ENCODE measurements at places on chromosomes 3 and 15.

DNA sequence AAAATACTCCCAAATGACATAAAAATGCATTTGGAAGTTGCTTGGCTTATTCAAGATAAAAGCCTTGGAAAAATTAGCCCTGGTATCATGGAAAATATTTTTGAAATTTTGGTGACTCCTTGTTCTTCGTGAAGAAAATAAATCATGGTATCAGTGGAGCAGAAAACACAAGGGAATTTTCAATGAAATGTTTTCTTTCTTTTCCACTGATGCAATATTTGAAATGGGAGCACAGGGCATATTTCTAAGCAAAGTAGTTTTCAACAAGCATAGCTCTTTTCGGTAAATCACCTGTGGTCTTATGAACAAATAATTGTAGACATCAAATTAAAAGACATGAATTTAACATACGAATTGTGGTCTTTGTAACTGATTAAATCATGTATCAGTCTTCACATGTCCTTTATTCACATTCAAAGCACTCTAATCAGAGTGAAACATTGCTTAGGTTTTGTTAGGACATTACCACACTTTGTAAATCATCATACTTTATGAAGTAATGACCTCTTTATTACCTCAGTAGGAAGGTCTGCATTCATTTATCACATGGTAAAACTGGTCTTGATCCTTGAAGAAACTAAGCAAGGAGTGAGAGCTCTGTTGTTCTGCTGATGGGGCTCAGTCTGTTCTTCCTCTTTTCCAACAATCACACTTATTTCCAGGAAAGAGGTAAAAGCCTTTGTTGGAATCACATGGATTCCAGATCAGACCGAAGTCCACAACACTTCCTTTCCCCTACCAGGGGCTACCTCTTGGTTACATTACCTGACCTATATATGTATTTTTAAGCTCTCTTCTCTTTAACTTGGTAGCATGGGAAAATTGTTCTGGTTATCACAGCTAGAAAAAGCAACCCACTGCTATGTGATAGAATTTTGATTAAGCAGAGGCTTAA lies 413.5 kb upstream of the THBS1 start:
- no peak for DNase-seq

- no peak for DNase-seq
Observed at GRCh38 chr3:158789592-158789991, 12.3 kb upstream of the MFSD1 start.

DNA sequence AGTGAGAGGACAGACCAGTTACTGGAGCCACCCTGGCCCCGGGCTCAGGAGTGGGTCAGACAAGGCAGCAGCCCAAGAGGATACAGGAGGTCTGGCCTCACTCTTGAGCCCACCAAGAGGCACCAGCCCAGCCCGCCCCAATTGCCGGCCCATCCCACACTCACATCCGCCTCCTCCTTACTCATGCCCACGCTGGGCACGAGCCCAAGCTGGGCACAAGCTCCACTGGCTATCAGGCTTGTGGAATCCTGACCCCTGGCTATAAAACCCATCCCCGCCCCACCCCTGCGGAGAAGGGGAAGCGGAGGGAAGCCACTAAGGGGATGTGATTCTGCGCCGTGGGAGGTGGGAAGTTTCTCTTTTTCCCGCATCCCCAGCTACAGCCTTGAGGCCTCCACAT lies 25.9 kb downstream of the ADCY5 start:
- DNase-seq: no peak

DNA sequence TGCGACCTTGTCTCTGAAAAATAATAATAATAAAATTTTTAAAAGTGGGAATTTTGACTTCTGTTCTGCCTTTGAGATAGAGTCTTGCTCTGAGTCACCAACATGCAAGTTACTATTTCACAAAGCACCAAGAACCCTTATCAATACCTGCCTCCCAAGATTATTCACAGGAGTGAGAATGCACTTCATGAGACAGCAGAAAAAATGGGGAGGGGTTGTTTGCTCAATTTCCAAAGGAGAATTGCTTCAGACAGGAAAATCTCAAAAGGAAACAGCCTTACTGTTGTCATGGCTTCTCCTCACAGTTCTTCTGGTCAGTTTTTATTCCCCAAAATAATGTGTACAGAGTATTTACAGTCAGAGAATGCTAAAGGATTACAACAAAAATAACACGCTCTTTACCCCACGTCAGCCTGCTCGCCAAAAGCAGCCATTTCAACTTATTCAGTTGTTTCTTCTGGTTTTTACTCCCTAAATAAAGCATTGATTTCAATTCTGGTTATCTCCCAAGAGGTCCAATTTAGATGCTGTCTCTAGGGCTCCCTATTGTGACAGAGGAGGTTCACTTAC lies 89.0 kb downstream of the PPCDC start:
- no peak for DNase-seq

DNA sequence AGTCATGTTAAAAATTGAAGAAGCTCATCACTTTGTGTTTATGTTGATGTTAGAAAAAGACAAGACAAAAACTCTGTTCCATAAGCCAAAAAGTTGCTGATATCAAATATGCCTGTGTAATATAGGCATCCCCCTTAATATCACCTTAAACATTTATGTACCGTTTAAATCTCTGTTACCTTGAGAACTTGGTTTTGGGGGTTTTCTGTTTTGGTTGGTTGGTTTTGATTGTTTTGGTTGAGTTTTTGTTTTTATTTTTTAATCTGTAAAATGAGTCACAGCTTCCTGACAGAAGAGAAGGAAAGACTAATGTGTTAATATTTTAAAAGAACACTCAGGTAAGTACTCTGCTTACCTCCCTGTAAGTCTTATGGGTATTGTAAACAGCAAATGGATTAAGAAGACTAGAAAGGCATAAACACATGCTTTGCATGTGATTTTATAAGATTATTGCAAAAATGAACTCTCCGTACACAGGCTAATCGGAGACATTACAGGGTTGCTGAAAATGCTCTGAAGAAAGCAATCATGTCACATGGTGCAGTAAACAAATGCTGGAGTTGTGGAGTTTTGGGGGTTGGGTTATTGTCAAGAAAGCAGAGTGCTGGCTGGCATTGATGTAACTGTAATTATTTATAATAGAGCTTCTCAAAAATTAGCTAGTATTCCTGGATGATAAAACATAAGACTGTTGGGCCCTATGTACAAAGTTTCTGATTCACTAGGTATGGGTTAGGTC lies 69.5 kb upstream of the MBNL1 start:
- no peak for DNase-seq

GRCh38 chr15:25170781-25171110 lies 216.0 kb downstream of the SNRPN start:
- no peak for DNase-seq

DNA sequence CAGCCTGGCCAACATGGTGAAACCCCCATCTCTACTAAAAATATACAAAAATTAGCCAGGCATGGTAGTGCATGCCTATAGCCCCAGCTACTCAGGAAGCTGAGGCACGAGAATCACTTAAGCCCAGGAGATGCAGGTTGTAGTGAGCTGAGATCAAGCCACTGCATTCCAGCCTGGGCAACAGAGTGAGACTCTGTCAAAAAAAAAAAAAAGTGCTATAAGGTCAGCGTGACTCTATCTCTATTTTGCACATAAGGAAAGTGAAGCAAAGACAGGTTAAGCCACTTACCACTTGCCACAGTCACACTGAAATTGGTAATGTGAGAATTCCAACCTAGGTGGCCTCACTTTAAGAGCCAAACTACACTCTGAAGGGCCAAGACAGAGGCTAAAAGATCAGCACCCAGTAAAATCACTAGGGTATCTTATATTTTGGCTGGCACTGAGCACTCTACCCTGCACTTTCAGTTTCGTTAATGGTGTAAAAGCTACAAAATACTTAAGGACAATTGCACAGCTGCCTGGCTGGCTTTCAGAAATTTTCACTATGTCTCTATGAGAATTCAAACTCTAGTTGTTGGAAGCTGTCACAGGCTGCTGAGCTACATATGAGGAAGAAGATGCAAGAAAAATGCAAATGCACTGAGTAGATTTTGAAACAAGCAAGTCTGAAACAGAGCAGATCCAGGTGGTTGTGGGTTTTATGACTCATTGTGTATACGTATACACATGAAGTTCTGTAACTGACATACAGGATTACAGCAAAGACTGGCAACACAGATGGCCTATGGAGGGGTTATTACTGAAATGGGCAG lies 32.7 kb downstream of the TRANK1 start:
- DNase-seq: no peak

DNA sequence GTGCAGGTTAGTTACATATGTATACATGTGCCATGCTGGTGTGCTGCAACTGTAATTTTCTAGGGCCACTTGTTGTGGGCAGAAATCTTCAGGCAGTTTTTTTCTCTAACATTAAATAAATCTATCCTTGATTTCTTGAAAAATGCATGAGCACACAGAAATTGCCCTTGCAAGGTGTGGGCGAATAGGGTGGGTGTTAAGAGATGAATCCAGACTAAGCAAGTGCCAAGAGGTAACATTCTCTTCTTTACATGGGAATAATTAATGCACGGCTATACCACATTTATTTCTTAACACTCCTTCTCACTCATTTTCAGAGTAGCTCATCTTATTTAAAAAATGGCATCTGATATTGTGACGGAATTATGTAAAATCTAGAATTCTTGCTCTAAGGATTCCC lies 719.6 kb downstream of the AGBL1 start:
- no peak for DNase-seq

- no peak for DNase-seq
Observed at GRCh38 chr3:14902719-14903118, 44.7 kb upstream of the NR2C2 start.

DNA sequence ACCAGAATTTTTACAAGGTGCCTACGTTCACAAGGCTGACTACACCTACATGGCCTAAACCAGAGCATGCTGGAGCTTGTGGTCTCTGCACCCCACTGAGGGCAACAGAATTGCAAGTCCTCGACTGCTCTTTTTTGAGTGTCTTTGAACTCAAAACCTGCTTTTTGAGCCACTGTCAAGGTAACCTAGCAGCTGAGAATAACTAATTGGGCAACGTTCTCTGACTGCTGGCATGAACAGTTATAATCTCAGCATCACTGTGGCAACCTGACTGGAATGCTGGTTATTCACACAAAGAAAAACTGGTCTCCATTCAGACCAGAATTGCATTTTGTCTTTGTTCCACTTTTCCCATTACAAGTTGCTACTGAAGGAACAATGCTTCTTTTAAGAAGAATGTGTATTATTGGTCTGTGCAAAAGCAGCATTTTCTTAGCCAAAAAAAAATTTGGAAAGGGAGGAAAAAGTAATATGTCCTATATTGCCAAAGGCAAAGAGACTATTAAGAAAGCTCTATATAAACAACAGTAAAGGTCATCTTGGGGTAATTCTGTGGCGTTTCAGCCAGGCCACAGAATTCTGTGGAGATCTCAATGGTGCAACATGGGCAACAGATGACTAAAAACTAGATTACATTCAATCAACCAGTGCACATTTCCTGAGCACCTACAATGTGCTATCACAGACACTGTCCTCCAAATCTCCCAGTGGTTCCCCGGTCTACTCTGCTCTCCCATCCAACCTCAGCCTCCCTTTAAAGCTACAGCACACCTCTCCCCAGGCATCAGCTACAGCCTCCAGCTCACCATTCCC lies 76.8 kb downstream of the TNIK start:
- no peak for DNase-seq

DNA sequence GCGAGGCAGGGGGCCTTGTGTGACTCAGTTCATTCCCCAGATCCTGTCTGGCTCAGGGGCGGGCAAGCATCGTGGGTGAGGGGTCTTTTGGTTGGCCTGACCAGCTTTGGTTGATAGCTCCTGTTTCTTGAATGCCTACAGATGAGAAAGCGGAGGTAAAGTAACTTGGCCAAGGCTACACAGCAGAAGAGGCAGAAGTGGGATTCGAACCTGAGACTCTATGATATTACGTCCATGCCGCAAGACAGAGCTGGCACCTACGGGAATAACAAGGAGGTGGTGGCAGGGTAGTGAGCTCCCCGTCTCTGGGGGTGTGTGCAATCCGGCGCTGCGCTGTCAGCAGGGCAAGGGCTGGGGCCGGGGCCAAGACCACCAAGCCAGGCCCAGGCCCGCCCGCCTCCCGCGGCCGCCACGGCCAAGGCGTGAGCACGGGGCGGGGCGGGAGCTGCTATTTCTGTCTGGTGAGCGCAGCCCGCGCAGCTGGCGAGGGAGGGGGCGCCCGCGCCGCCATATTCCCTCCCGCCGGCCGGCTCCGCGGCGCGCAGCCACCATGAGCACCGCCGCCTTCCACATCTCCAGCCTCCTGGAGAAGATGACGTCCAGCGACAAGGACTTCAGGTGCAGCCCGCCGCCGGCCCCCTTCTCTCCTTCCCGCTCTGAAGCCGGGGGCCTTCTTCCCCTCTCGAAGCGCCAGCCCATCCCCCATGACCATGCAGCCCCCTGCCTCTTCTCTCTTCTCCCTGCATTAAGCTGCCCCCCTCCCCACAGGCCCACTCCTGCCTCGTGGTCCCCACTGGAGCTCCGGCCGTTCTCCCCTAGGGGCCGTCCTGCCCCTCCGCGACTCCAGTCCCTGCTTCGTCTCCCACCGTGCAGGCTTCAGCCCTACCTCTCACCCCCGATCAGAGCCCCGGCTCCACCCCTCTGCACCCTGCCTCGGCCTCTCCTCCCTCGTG lies at the start of gene CAND2:
TSS of gene CAND2 (plus strand) at position 510 of the 953 bp plus-strand sequence. CDS start at position 551, 41 bp downstream.
- DNase-seq: peak; percentile 33

GRCh38 chr3:77329116-77329515 lies 289.2 kb downstream of the ROBO2 start:
- DNase-seq: no peak

DNA sequence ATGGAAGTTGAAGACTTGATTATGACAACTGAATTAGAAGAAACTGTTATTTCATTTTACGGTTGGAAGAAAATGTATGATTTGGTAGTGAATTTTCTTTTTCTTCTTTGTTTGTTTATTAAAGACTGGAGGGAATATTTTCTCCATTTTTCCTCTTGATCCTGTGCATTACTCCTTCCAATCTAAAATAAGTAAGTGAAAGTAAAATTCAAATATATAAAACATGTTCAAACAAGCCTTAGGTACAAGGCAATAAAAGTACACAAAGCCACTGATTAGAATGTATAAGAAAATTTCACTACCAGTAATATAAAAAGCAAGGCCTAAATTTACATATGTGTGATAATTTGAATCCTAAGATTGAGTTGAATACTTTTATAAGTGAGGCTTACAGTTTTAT lies 181.2 kb upstream of the MME start:
- DNase-seq: no peak

DNA sequence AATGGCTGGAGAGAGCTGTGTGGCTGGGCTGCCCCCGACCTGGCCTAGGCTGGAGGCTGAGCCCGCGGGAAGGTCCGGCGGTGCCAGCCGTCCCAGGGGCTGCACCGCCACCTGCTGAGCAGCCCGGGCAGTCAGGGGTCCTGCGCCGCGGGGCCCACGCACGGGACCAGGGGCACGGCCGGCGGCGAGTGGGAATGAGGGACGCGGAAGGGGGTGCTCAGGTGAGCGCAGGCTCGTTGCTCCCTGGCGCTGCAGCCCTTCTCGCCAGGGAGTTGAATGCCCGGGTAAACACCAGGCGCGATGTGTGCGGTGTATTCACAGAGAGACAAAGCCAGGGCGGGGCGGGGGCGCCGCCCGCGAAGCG lies 666 bp upstream of the SEMA3F start:
- DNase-seq: no peak

- no peak for DNase-seq
Observed at GRCh38 chr3:158909870-158910269, 108.0 kb downstream of the MFSD1 start.
